NCI-H510A (cell line): ENCODE measurements at places on chromosomes 2 and 18.

DNA sequence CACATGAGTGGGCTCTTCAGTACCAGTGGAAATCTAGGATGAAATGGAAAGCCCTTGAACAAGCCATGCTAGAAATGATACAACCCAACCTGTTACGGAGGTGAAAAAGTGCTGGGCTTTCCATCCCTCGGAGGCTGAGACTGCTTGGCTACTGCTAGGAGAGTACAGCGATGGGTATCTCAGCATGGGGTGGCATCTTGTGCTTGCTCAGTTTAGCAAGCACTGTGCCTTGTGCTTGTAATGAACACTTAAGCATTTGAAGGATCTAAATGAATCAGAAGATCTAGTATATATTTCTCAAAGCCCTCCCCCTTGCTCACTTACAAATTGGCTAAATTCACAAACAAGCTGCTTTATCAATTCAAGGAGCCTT lies 44.3 kb upstream of the EHBP1 start:
- no peak for DNase-seq

- DNase-seq: peak; percentile 64
Measured at GRCh38 chr2:96138179-96139145, at the start of gene ASTL. Gene ASTL (minus strand): TSS chr2:96138502. CDS start chr2:96138436, 66 bp downstream.

DNA sequence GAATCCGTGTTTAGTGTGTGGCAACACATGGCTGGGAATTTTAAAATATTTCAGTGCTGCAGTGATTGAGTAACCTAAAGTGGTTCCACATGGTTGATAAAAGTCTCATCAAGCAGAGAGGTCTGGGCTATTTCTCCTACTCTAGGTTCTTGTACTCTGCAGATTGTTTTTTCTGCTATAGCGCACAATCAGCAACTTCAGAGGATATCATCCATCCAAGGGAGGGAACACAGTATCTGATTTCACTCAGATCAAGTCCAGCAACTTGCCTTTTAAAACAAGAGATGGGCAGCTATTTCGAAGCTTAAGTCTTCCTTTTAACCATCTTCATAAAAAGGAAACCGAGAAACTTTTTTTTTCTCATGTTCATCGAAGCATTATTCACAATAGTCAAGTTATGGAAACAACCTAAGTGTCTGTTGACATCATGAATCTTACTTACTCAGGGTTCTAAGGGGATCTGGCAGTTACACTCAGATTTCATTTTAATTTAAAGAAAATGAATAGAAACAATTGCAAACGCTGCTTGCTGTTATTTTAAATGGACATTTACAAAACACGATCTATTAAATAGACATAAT lies 172.7 kb upstream of the TRIB2 start:
- peak; percentile 33 for DNase-seq

DNA sequence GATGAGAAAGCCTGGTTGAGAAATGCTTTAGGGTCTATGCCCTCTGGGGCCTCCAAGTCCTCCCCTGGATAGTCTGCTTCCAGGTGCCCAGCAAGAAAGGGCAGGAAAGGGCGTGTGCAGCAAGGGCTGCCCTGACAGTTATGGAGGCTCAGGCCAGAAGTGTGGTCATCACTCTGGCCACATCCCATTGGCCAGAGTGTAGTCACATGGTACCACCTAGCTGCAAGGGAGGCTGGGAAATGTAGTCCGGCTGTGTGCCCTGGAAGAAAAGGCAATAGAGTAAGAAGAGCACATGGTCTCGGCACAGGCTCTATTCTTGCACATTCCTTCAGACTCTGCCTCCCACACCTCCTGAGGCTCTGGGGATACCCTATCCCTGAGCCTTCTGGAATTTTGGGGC lies 35.7 kb downstream of the ODC1 start:
- no peak for DNase-seq

DNA sequence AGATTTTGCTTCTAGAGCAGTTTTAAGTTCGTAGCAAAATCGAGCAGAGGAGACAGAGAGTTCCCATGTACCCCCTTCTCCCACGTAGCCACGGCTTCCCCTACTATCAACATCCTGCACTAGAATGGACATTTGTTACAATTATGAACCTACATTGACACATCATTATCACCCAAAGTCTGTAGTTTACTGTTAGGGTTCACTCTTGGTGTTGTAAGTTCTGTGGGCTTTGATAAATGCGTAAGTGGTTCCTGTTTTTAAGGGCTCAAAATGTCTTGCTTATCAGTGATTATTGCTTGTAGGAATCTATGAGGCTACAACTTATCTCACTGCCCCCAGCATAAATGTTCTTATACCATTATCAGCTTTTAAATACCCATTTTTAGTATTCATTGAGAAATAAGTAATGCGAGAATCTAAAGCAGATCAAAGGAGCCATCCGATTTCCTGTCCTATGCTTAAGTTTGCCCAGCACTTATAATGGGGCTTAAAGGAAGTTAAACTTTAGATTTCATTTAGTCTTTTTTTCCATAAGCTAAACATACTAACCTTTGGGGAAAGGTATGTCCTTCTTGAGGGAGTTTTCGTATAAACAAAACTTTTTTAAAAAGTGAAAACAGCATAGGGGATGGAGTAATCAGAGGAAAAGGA lies 118.7 kb downstream of the HAUS1 start:
- DNase-seq: no peak

DNA sequence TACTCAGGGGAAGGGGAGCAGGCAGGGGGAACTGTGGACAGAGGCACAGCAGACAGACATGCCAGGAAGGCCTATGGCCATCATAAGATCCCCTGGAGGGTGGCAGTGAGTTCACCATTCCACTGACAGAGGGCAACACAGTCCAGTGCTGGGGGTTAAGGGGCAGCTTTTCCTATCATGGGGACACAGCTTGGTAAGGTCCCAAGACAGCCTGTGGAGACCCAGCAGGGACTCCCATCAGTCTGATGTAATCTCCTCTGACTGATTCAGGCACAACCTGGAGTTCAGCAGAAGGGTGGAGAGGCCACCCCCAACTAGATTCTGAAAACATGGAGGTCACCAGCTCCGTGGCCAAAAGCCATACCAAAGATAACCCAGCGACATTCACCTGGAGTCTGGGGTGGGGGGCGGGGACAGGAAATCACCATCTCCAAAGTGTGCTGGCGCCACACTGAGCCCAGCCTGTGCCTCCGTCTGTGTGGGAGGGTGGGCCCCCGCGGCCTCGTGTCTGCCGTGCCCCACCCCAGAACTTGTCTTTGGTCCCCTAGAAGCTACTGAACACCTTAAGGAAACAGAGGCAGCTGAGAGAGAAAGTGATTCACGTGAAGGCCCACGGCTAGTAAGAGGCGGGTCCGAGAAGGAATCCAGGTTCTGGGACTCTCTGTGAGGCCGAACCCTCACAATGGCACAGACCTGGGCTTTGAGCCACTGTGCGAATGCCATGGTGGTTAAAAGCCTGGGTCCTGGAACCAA lies 28.6 kb downstream of the DNMT3A start:
- DNase-seq: no peak

- peak; percentile 96 for DNase-seq
Measured at GRCh38 chr2:20446917-20447436, at the start of gene RHOB. Gene RHOB (plus strand): TSS chr2:20447074. CDS start chr2:20447466, 392 bp downstream.

GRCh38 chr2:50597206-50597605 lies 434.7 kb downstream of the NRXN1 start:
- no peak for DNase-seq

- no peak for DNase-seq
Measured at GRCh38 chr18:10477863-10478260, 23.4 kb downstream of the APCDD1 start.

DNA sequence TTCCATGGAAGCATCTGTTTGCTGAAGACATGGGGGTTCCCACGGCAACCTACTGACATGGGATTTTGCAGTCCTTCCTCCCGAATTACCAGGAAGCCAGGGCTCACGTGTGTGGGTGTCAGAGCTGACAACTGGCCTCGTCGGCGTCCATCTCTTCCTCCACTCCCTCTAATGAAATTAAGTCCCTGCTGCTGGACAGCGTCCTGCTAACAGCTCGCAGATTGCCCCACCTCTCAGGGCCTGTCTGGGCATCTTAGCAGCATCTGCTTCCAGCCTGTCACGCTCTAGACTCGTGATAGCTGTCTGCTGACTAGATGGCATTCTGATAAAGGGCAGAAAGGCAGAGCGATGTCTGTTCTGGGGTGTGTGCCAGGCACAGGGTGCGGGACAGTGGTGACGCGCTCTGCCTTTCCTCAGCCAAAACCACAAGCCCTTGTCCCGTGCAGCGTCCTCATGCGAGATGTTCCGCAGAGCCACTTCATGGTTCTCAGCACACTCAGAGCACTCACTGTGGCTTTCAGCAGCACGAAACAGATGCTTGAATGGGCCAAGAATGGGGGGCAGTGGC lies 161.1 kb downstream of the ARL4C start:
- DNase-seq: no peak

- no peak for DNase-seq
Measured at GRCh38 chr2:134290358-134290757, 36.5 kb downstream of the MGAT5 start.

- DNase-seq: no peak
Measured at GRCh38 chr2:46831051-46831868, 84.3 kb downstream of the MCFD2 start.

- no peak for DNase-seq
Measured at GRCh38 chr2:100411841-100412292, 5.6 kb downstream of the CHST10 start.

DNA sequence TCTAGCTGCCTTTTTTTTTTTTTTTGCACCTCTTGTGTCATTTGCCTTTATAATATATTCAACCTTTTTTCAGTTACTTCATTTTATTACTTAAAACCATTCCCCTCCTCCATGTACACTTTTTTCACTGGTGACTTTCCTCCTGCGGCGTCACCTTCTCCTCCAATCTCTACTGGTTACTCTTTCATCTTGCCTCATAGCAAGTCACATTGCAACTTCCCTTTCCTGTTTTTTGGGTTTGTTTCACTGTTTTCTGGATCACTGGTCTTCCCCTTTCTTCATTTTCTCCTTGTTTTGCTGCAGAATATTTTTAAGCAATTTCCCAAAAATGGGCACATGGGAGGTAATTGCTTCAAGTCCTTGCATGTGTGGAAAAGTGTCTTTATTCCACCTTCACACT lies 37.7 kb upstream of the GPR155 start:
- DNase-seq: no peak

- no peak for DNase-seq
Measured at GRCh38 chr2:225526760-225527390, 127.4 kb downstream of the NYAP2 start.

- DNase-seq: no peak
Measured at GRCh38 chr2:60445684-60446179, 107.7 kb downstream of the BCL11A start.

DNA sequence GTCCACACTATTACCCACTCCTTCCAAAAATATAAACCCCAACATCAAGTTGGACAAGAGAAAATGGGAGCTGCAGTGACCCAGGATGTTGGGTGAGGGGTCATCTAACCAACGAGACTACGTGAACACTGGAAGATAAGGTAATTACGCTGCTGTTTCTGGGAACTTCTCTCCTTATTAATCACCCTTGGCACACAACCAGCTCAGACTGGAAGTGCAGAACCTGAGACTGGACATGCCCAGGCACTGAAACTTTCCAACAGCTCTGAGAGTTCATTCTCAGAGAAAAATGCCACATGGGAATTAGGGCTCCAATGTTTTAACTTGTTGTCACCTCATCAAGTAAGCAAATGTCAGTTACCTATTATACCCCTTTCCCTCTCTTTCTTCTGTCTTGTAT lies 135.3 kb downstream of the CCDC148 start:
- no peak for DNase-seq

GRCh38 chr18:51153659-51154371 lies 43.7 kb downstream of the MEX3C start:
- no peak for DNase-seq

DNA sequence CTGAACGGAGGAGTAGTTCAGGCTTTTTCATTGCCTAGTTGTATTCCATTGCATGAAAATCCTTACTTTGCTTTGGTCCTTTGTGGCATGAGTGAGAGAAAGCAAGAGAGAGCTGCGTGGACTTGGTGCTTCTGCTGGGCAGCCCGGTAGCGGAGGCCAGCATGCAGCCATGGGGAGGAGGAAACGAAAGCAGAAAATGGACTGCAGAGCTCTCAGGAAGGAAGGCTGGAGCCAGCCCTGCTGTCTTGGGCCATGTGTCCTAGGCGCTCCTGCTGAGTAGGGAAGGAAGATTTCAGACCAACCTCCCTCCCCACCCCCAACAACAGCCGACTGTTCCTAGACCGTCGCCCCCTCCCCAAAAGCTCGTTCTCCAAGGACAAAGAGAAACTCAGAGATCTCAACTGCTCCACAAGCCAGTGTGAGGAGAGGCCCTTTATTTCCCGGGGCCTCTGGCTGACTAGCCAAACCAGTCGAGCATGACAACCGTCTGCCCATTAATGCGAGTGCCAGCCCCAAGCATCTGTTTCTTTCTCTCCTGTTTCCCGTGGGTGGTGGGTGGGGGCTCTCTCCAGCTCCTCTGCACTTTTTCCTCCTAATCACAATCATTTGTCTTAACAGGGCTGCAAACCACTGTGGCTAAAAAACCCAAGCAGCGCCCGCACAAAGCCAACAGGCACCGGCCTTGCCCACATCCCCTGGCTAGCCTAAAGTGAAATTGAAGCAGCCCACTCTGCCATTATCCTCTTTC lies 66.8 kb upstream of the FZD7 start:
- no peak for DNase-seq

DNA sequence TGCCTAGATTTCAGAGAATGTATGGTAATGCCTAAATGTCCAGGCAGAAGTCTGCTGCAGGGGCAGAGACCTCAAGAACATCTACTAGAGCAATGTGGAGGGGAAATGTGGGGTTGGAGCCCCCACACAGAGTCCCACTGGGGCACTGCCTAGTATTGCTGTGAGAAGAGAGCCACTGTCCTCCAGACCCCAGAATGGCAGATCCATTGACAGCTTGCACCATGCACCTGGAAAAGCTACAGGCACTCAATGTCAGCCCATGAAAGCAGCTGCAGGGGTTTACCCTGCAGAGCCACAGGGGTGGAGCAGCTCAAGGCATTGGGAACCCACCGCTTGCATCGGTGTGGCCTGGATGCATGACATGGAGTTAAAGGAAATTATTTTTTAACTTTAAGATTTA lies 314.1 kb downstream of the CYRIA start:
- no peak for DNase-seq

DNA sequence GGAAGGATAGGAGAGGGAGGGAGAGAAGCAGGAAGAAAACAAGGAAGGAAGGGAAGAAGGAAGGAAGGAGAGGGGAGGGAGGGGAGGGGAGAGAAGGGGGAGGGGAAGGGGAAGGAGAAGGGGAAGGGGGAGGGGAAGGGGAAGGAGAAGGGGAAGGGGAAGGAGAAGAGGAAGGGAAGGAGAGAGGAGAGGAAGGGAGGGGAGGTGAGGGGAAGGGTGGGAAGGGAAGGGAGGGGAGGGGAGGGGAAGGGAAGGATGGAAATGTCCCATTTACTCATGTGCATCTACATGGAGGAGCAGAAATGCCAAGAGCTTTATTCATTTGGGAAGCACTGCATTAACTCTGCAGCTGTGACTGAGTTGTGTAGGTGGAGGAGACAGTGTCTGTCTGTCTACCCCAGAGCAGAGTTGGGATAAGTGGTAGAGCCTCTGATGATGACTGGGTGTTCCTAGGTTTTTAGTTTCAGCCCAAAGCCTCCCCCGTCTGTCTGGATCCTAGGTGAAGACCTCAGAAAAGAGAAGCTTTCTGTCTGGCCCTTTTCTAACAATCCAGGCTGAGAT lies 131.3 kb downstream of the COL6A3 start:
- DNase-seq: no peak

- DNase-seq: no peak
Measured at GRCh38 chr2:133167990-133168389, 400.3 kb downstream of the NCKAP5 start.

- DNase-seq: no peak
Measured at GRCh38 chr2:45130736-45131135, 121.5 kb upstream of the SIX2 start.

GRCh38 chr18:37425222-37425621 lies 140.4 kb downstream of the CELF4 start:
- no peak for DNase-seq

- no peak for DNase-seq
Measured at GRCh38 chr2:238369591-238370040, 49.3 kb downstream of the TRAF3IP1 start.
